Stimulated activated CD4-positive, alpha-beta T cell treated with anti-CD3 and anti-CD28 coated beads, Interleukin-15, amount 100 ng/mL, for 48 hours (primary cell): ENCODE measurements at places on chromosomes 13 and 19.

GRCh38 chr19:53091413-53092254 lies 11.6 kb downstream of the ZNF160 start:
- no peak for DNase-seq

- no peak for DNase-seq
Observed at GRCh38 chr19:2043961-2044708, 6.9 kb downstream of the MKNK2 start.

- DNase-seq: no peak
Observed at GRCh38 chr13:112883241-112883945, 85.6 kb upstream of the MCF2L start.

- no peak for DNase-seq
Observed at GRCh38 chr13:98856983-98857382, 104.5 kb upstream of the SLC15A1 start.

DNA sequence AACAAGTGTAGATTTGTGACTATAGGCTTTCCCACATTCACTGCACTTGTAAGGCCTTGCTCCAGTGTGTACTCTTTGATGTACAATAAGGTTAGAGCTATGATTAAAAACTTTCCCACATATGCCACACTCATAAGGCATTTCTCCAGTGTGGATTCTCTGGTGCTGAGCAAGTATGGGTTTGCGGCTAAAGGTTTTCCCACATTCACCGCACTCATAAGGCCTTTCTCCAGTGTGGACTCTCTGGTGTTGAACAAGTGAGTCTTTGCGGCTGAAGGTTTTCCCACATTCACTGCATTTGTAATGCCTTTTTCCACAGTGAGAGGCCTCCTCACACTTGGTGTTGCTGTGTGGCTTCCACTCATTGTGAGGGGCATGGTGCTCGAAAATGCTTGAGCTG lies 3.7 kb downstream of the ZNF772 start:
- DNase-seq: no peak

DNA sequence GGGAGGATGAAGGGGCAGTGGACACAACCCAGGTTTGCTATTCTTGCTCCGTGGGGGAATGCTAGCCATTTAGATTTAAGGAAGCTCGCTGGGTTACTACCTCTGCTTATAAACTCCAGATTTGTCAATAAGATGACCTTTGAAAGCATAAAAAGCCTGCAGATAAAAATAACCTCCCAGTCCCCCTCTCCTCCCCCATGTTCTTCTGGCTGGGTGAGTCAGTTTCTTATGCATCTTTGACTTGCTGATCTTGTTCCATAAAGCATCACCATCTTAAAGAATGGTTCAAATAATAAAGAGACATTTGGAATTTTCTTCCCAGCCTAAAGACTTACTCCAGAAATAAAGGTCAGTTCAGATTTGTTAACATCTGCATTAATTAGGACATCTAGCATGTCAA lies 118.3 kb upstream of the RNF113B start:
- DNase-seq: no peak

GRCh38 chr19:45769821-45770191 lies 754 bp upstream of the SIX5 start:
- peak; percentile 35 for DNase-seq

GRCh38 chr13:46951516-46951915 lies 54.7 kb upstream of the HTR2A start:
- no peak for DNase-seq

- DNase-seq: no peak
Observed at GRCh38 chr19:50154529-50154928, 8.6 kb downstream of the IZUMO2 start.

DNA sequence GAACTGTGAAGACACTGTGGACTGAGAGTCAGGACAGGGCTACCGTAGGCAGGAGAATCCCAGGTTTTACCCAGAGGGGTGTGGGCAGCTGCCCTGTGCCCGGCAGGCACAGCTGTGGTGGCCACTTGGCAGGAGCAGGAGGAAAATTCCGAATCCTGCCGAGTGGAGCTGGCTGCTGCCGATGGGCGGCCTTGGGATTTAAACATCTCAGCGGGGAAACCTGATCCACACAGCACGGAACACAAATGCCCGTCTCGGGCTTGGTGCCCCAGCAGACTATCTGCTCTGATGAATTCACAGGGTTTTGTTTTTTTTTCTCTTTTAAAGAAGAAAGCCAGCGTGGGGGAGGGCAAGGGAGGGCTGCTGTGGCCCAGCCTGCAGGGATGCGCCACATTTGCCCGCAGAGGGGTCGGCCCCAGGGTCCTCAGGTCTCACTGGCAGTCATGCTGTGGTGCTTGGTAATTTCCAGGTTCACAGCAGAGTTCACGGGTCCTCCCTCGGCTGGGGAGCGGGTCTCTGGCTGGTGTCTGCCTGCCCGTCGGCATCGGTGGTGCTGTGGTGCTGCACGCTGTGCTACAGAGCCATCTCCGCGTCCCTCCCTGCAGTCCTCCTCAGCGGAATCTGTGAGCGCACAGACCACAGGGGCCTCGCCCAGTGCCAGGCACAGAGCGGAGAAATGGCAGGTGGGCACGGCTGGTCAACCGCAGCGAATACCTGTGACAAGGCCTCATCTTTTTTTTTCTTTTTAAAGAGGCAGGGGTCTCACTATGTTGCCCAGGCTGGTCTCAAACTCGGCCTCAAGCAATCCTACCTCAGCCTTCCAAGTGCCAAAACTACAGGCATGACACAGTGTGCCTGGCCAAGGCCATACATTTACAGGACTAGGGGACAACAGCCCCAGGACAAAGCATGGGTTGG lies 28.1 kb downstream of the MPND start:
- DNase-seq: no peak

DNA sequence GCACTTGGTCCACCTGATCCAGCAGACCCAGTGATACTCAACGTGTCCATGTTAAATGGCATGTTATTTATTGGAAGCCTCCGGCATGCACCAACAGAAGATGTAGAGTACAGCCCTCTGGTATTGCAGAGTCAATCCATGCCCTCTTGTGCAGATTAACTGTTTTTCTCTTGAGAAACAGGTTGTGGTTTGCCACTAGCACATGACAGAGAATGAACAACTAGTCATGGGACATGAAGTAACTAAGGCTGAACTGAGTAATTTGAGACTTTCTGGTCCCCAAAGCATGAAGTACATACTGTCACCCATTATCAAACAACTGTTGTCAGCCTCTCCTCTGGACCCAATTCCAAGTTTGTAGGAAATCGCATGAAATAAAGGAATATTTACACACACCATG lies 3.2 kb downstream of the ZNF562 start:
- DNase-seq: no peak

DNA sequence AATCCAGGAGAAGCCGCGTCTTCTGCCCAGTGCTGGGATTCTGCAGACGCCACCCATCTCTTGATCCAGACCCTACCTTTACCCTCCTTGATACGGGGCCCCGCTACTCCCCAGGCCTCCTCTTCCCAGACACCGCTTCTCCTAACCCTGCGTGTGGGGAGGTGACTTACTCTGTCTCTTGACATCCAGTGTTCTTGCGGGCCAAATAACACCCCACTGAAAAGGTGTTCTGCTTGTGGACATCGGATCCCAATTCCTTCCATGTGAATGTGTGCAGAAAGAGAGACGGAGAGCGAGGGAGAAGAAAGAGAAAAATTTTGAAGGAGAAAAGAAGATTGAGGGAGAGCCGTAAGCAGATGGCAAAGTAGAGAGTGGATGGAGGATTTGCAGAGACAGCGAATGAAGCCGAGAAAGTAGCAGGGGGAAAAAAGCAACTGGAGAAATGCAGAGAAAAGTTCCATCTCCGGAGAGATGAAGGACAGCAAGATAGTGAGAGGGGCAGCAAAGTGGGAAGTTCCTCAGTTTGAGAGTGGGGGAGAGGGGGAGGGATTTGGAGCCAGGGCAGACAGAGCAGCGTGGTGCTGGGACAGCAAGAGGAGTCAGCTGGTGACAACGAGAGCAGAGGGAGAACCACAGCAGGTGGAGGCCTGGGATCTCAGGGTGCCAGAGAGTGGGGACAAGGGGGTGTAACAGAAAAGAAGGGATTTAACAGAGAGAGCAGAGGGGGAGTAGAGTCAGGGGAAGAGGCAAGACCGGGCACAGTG lies 814 bp downstream of the ZNF480 start:
- no peak for DNase-seq
